ENCODE measurements at places on chromosomes 3 and 15.
A peak's percentile ranks its signal among the peaks of the same experiment; 100 is the strongest.

DNA sequence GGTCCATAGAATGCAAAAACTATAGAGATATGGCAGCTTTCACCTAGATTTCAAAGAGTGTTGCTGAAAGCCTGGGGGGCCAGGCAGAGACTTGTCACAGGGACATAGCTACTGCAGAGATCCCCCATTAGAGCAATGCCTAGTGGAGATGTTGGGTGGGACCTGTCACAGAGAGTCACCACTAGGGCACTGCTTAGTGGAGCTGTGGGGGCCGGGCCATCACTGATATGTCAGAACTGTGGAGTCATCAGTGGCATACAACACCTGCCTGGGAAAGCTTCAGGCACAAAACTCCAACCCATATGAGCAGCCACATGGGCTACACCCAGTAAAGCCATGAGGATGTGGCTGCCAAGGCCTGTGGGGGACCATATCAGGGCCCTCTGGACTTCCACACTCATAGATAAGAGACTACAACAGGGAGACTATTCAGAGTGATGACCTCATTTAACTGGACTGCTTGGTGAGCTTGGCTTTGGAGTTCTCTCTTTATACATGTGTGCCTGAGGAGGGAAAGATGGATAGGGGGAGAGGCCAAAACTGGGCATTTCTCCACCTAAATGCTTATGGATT, 176.3 kb downstream of the ZNF621 start:
- no peak for DNase-seq

DNA sequence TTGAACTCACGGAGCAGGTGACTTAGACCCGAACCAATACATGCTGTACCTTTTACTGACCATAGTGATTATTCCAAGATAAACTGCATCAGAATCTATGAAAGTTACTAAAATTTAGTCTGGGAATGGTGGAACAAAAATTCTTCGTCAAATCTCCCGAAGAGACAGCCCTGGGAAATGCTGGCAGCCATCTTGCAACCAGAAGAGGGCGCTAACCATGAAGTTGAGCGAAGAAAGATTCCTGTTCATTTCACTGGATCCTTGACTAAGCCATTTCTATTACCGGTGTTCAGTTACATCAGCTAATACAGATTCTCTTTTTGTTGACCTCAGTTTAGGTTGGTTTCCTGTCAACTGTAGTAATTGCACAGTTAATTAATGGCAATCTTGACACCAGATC, 199.6 kb downstream of the SLC9A9 start:
- no peak for DNase-seq

DNA sequence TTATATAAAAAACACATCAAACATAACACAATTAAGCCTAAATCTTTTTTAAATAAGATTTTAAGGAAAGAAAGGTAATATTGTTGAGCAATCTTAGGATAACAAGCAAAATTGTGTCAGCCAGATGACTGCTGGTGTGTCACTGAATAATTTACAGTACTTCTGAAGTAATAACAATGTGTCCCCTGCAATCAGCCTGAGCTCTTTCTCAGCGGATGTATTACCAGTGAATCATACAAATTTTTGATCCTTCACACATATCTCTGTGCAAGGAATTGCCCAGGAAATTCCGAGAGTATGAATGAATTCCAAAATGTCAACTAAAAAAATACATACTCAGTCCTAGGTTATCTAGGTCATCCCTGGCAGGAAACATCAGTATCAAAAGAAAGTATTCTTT, 76.6 kb upstream of the PTX3 start:
- no peak for DNase-seq

- no peak for DNase-seq
Measured at GRCh38 chr3:53803124-53803815, 42.9 kb downstream of the CHDH start.

GRCh38 chr3:113094337-113095221, 103.8 kb downstream of the GTPBP8 start:
- no peak for DNase-seq

- peak; percentile 35 for DNase-seq
Measured at GRCh38 chr3:56915966-56916586, 114.3 kb upstream of the ARHGEF3 start.

- DNase-seq: no peak
Measured at GRCh38 chr3:119099785-119100184, 46.2 kb upstream of the TEX55 start.

GRCh38 chr3:186967686-186968085, 37.4 kb downstream of the ST6GAL1 start:
- no peak for DNase-seq

DNA sequence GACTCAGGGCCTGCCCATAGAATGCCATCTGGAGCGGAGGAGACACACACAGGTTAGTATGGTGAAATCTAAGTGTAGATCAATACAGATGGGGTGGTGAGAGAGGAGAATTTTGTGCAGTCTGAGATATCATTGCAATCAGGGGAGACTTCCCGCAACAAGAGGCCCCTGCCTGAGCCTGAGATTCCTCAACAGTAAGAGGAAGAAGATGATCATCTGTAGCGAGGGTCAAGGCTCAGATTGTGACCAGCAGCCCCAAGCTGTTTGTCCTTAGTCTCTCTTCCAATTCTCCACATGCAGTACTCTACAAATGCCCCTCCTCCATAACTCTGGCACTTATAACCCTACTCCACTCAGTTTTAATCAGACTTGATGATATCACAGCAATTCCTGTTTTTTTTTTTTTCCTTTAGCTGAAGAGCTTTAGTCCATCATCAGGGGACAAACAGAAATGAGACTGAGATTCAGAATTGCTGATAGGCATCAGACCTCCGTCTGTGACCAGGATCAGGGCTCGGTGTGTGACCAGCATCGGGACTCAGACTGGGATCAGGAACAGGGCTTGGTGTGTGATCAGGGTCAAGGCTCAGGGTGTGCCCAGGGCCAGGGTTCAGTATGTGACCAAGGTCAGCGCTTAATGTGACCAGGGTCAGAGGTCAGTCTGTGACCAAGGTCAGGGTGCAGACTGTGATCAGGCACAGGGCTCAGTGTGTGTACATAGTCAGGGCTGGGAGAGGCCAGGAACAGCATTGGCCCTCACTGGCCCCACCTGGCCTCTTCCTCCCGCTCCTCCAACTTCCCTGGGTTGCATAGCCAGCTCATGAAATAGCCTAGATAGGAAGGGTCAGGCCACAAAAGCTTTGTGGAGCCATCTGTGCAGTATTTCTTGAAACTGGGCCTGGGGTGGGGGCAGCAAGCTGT, 14.1 kb downstream of the LOXL1 start:
- DNase-seq: no peak

- no peak for DNase-seq
Measured at GRCh38 chr15:64222573-64223366, 59.9 kb upstream of the PPIB start.

DNA sequence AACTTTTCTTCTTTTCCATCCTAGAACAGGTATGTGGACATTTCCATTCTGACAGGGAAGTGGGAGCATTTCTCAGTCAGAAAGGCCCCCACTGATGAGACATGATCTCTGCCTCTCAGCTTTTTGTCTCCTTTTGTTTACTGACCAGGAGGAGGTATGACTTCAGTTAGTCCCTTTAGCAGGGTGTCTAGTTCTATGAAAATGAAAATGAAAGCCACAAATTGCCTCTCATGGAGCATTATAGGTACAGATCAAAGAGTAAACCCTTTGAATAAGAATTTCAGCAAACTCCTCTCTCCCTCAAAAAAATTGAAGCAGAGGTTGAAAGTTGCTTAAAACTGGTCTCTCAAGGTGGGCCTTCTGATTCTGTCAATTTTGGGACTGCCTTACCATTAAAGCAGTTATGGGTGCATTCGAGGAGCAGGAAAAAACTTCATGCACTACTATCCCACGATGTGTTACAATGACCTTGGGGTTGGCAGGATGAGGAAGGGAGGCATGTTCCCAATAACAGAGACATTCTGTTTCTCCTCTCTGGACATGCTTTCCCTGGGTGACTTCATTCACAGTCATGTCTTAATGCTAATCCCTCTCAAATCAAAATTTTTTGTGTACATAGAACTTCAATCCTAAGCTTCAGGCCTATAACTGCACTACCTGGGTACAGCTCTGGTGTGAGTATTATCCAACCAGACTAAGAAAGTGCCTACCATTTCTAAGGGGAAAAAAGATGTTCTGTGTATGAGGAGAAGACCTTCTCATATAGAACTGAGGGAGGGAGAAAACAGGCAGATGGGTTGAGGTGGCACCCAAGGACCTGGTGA, 50.6 kb upstream of the TBC1D23 start:
- DNase-seq: no peak

DNA sequence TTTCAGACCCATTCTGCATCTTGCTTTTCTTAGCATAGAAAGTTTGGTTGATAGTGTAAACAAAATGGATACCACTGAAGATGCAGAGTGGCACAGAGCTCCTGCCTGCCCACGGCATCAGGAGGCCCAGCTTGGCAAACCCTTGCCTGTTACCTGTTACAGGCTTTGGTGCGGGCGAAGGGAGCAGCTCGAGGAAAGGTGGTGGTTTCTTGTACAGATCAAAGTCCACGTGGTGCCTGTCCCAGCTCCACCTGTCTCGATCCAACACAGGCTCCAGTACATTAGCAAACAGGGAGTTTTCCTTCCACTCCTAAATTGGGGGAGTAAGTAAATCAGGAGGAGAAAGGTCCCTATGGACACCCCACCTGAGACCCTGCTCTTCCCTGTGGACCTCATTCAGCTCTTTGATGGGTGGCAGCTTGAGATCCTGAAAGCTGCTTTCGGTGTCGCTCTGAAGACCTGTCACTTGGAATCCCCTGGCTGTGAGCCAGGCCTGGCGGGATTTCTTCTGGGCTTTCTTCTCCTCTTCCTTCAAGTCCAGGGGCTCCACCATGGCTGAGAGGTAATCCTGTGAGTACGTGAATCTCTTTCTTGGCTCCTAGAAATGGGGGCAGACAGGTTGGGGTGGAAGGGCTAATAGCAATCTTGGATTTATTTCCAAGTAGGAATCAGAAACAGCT, 35.7 kb downstream of the ACAD9 start:
- no peak for DNase-seq

DNA sequence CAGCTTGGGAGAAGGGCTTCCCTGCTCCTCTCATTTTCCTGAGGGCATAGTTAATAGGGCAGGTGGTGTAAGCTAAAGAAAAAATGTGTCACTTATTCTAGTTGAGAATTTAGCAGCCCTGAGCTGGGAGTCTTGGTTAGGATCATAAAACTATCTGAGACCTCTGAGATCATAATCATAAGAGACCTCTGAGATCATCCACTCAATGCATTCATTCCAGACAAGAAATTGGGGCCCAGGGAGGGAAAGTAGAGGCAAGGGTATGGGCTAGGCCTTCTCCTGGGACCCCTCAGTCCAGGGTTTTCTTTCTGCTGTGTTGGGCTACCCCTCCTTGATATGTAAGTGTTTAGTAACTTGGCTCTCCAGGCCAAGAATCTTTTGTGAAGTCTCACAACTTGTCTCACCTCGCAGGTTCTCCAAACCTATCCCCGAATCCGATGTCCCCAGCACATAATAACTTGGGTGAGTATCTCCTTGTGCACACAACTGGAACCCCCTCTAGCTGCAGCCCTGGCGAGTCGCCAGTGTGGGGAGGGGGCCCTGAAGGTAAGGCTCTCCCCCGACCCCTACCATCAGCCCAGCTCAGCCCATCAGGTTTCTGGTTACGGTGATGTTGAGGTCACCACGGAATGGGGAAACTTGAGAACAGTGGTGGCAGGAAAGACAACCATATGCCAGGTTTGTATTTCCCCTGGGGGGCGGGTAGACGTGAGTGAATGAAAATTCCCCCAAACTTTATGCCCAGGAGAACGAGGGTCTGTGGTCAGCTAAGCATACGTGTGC, 84.1 kb downstream of the AAGAB start:
- no peak for DNase-seq

DNA sequence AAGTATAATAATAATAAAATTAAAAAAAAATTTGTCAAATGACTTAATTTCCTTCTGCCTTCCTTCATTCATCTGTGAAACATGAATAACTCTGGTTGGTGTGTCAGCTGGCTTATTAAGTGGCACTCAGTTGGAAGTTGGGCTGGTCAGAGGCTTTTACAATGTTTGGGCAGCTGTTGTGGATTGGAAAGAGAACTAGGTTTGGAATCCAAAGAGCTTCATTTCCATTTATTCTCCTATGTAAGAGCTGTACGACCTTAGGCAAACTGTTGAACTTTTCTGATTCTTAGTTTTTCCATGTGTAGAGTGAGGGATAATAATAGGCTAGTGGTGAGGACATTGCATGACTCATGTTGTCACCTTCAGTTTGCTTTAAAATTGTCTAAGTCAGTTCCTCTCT, 606.7 kb downstream of the PDCD6IP start:
- no peak for DNase-seq

DNA sequence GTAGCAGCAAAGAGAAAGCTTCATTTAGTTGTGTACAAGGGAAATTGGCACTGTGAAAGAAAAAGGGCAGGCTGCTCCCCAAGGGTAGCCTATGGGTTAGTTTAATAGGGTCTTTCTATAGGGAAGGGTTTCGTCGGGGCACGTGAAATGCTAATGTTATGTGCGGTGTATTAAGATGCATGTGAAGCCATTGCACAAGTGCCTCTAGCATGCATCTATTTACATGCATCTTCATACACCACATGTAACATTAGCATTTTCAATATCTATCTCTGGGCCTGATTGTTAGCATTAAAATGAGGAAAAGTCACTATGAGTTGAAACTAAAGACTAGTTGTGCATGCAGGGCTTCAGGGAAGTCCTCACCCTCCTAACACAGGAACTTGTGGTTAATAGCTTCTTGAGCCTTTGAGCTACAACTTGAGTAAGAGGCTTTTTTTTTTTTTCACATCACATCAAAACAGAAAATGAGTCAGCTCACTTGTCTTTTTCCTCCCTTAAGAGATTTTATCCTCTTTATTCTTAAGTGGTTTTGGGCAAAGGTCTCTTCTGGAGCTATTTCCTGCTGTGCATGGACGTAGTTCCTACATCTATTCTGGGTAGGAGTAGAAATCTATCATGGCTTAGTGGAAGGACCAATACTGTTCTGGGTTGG, 613.4 kb downstream of the ZPLD1 start:
- DNase-seq: no peak

DNA sequence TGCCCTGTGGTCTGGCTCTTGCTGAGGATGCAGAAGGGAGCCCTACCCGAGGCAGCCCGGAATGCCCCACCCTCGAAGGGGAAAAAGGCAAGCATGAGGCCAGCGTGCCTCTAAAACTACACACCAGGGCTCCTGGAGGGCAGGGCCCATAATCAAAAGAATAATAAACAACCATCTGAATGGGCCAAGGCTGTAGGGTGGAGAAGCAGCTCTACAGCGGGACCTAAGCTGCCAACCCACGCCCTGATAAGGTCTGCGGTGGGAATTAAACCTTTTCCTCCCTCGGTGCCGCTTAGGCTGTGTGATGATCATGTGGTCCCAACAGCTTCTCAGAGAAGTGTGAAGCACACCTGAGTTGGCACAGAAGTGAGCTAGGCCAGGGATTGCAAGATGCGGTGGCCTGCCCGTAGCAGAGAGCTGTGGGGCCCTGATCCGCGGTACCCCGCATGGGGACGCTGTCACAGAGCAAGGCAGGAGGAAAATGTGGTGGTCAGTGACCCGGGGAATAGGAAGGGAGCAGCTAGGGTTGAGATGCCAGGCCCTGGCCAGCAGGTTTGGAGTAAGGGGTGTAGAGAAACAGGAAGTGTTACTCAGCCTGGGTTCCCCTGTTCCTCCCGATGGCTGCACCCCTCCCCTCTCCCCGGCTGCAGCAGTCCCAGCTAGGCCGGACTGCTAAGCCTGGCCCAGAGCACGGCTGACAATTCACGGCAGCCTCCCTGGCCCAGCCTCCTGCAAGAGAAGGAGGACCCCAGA, 1.1 kb upstream of the C15orf62 start:
- DNase-seq: no peak

GRCh38 chr15:101540480-101541239, 51.2 kb upstream of the PCSK6 start:
- no peak for DNase-seq

All from T-helper 2 cell (primary cell).